H1 (cell line): ENCODE measurements at places on chromosomes 1 and 21. TPM values are rescaled to one million over a fixed set of nuclear protein-coding genes. Genes with fewer than 3 reads are reported as not detected.

GRCh38 chr1:17307946-17308345 lies at the start of gene PADI4:
Gene PADI4, plus strand, starts transcription at chr1:17308197. Its CDS starts 26 bp downstream, at chr1:17308223.
- H3K4me3 ChIP-seq = no peak within 1 kb of the TSS
- H3K4me1 ChIP-seq = peaks cover 16% of the 10 kb centered on the region
- DNase-seq = no peak
- no peak within 1 kb of the TSS for H3K27ac ChIP-seq
- no peaks in the 10 kb centered on the region for H3K27me3 ChIP-seq

GRCh38 chr21:28614791-28615190 lies 377.9 kb downstream of the LTN1 start:
- no peak overlapping the region for H3K4me3 ChIP-seq
- H3K4me1 ChIP-seq = no peaks in the 10 kb centered on the region
- DNase-seq = no peak
- H3K27ac ChIP-seq = no peak overlapping the region

DNA sequence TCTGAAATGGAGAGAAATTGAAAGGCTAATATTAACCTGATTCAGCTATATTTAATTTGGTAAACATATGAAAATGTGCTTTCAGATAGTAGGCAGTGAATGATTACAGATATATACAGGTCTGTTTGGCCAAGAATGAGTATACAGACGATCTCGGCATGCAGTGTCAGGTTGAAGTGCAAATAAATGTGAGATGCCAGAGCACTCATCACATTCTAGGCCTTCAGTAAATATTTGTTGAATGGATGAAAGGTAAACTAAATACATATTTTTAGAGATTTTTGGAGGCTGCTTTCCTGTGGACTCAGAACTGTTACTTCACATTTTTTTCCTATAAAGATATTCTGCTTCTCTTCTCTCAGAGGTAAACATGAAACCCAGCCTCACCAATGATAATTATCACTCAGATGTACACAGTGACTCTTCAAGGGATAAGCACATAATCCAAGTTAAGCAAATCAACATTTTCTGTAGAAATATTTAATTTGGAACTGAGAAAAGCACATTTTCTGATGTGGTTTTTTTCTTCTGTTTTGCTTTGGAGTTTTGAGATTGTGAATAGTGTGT lies 702.9 kb downstream of the BRINP3 start:
- H3K27ac ChIP-seq = no peak overlapping the region
- H3K36me3 ChIP-seq = no peaks in the 10 kb centered on the region
- H3K27me3 ChIP-seq = no peaks in the 10 kb centered on the region

DNA sequence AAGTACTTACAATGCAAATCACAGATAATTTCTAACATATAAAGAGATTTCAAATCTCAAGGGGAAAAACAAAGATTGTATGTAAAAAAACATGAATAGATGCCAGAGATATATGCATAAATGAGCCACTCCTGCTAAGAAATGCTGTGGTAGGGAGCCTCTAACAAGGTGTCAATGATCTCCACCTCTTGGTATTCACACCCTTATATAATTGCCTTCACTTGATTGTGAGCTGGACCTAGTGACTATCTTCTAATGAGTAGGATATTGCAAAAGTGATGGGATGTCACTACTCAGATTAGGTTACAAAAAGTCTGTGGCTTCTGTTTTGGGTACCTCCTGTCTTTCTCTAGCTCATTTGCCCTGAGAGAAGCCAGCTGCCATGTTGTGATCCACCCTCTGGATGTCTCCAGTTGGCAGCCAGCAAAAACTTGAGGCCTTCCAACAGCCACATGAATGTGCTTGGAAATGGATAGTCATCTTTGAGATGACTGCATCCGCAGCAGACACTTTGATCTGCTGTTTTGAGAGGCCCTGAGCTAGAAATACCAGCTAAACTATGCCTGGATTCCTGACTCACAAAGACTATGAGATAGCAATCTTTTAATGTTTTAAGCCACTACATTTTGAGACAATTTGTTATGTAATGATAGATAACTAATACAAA lies 196.1 kb upstream of the FGGY start:
- no peaks in the 10 kb centered on the region for H3K27me3 ChIP-seq
- H3K27ac ChIP-seq = no peak overlapping the region
- no peak for DNase-seq

DNA sequence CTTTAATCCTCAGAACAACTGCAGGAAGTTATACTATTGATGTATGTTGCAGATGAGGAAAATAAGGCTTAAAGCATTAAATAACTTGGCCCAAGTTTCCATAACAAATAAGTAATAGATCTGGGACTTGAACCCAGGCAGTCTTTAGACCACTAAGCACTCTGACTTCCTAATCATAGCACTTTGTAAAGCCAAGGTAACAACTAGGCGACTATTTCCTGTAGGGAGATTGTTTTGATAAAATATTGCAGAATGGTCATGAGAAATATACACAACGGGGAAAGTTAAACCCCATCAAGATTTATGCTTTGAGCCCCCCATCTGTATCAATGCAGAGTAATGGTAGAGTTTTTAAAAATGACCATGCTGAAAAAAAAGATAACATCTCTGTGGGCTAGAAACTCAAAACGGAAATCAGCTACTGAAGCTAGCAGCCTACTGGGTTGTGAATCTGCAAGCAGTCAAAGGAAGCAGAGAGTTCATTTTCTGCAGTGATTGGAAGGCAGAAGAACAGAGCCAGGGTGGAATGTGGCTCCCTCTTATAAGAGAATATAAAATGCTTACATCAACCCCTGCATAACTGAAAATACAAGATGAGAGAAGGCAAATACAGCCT lies 111.2 kb upstream of the OLIG2 start:
- H3K4me3 ChIP-seq = no peak overlapping the region
- DNase-seq = no peak
- no peaks in the 10 kb centered on the region for H3K27me3 ChIP-seq
- H3K36me3 ChIP-seq = no peaks in the 10 kb centered on the region
- peaks cover 10% of the 10 kb centered on the region for H3K4me1 ChIP-seq

- H3K27ac ChIP-seq = no peak overlapping the region
- H3K4me3 ChIP-seq = no peak overlapping the region
- H3K27me3 ChIP-seq = no peaks in the 10 kb centered on the region
- DNase-seq = no peak
- peaks cover 38% of the 10 kb centered on the region for H3K4me1 ChIP-seq
- H3K36me3 ChIP-seq = no peaks in the 10 kb centered on the region
These were observed 23.4 kb downstream of the MAPKAPK2 start for GRCh38 chr1:206708058-206708457.

DNA sequence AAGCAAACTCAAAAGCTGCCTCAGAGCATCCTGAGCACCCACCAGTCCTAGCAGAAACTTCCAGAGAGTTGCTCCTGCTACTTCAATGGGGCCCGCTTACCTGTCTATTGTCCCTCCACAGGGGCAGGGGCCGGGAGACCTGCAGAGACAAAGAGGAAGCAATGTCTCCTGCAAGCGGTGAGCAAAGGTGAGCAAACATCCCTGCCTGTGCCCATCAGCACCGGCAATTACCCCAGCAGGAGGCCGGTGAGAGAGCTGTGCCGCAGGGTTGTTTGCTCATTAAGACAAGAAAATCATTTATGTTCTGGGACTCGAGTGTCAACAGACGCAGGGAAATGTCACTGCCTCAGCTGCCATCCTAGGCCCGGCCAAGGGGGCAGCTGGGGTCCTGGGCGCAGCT lies 53.8 kb upstream of the TARDBP start:
- H3K36me3 ChIP-seq = no peaks in the 10 kb centered on the region
- no peak overlapping the region for H3K4me3 ChIP-seq
- DNase-seq = no peak
- peaks cover 2% of the 10 kb centered on the region; the same call in 1 of the 2 replicates for H3K27me3 ChIP-seq

GRCh38 chr21:29271927-29272333 lies 26.8 kb upstream of the BACH1 start:
- H3K36me3 ChIP-seq = no peaks in the 10 kb centered on the region
- H3K4me1 ChIP-seq = no peaks in the 10 kb centered on the region
- no peak overlapping the region for H3K4me3 ChIP-seq
- no peak overlapping the region for H3K27ac ChIP-seq
- no peaks in the 10 kb centered on the region for H3K27me3 ChIP-seq

DNA sequence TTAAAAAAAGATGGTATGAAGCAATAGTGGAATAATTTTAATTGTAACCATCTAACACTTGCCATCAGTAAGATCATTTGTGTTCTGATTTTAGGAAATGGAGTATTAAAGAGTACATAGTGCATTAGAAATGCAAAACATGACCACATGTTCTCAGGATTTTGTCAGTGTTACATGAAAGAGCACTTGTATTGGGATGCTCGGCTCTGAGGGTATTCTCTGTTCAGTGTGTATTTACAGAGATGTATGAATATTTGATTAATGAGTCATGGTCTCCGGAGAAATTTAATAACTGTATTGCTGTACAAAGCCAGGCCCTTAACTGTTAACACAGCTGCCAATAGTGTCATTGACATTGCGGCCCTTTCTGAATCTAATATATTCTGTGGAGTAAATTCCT lies 91.7 kb downstream of the ATG4C start:
- no peaks in the 10 kb centered on the region for H3K27me3 ChIP-seq
- DNase-seq = no peak
- no peaks in the 10 kb centered on the region for H3K4me1 ChIP-seq
- no peak overlapping the region for H3K27ac ChIP-seq

DHRS3 gene
- total RNA-seq = 32.5 and 37.8 TPM in 2 replicates

INSRR gene
- total RNA-seq = not detected in 2 replicates

AJAP1 gene
- 6.2 and 6.6 TPM in 2 replicates for total RNA-seq

CYP4A11 gene
- total RNA-seq = not detected in 2 replicates

WDR64 gene
- total RNA-seq = not detected in 2 replicates

SLC9C2 gene
- total RNA-seq = not detected in 2 replicates
